COLO829 (cell line): ENCODE measurements at places on chromosomes 5 and 9.

DNA sequence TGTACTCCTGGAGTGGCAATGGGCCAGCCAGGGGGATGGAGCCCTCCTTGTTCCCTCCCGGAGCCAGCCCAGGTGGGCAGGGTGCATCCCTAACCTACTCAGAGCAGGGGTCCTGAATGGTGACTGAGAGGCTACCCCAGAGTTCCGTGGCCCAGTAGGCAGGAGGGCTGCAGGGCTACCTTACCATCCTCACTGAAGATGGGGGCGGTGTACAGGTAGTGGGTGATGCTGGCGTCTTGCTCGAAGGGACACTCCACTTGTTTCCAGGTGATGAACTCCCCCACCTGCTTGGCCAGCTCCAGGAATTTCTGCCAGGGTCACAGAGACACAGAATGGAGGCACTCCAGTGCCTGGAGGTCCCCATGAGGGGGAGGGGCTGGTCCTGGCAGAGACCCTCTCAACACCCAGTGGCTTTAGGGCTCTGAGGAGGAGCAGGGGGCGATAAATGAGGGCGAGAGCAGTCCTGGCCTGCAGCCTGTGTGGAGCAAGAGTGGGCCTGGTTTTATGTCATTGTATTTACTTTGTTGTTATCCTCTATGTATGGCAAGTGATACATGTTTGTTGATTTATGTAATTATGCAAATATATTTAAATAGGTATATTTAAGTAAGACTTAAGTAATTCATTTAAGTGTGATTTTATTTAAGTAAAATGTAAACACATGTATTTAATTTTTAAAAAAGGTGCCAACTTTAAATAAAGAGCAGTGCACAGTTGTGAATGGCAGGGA, 39.9 kb upstream of the RNF130 start:
- no peak for DNase-seq

DNA sequence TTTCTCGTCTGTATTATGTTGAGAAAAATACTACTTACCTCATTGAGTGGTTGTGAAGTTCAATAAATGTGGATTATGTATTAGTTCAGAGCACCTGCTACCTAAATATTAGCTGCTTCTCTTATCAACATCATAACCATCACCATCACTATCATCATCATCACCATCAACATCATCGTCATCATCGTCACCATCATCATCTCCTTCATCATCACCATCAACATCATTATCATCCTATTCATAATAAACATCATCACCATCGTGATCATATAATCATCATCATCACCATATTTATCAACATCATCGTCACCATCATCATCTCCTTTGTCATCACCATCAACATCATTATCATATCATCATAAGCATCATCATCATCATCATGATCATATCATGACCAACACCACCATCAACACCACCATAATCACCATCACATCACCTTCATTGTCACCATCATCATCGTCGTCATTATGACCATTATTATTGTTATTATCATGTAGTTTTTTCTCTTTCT, 181.0 kb upstream of the ADCY2 start:
- DNase-seq = no peak

GRCh38 chr9:133703591-133704399, 34.4 kb downstream of the SARDH start:
- no peak for DNase-seq

GRCh38 chr9:77588271-77588937, 59.7 kb downstream of the GNA14 start:
- peak; percentile 90 for DNase-seq

DNA sequence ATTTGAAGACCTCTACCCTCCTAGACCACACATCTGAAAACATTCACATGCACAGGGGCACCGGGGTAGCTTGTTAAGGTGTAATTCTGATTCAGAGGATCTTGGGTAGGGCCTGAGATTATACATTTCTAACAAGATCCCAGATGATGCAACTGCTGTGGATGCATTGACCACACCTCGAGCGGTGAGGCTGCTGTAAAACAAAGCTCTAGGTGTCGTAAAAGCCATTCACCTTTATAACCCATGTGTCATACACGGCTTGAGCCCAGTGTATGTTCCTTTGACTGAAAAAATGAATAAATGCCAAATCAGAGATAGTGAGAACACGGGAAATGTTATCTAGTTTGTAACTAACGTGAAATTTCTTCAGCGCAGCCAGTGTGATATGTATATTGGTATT, 1578.2 kb upstream of the WWC1 start:
- no peak for DNase-seq

DNA sequence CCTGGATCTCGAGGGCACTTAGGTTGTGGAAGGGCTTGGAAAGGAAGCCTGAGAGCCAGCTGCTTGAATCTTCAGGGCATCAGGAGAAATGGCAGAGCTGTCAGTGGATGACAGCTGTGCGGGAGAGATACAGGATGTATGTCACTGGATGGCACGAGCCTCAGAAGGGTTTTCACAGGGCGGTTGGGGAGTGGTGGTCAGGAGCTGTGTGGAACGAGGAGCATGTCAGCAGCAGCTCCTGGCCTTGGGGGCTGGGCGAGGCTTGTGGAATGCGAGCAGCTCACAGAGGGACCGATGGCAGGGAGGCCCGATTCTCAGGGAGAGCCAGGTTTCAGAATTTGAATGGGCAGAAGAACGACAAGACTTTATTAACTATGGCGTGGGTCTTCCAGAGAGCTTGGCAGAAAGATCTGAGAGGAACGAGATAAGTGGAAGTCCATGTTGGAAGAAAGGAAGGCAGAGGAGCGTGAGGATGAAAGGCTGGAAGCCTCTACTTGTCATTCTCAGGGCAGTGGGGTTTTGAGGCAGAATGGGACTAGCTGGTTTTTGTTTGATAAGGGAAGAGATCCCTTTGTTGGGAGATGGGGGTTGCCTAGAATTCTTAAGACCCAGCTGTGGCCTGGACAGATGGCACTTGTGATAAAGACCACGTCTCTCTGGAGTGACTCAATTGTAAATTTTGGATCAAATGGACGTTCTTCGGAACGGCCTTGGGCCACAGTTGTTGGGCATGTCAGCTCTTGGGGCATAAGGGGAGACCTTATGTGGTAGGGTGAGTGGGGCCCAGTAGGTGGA, 60.3 kb downstream of the SNX30 start:
- no peak for DNase-seq

DNA sequence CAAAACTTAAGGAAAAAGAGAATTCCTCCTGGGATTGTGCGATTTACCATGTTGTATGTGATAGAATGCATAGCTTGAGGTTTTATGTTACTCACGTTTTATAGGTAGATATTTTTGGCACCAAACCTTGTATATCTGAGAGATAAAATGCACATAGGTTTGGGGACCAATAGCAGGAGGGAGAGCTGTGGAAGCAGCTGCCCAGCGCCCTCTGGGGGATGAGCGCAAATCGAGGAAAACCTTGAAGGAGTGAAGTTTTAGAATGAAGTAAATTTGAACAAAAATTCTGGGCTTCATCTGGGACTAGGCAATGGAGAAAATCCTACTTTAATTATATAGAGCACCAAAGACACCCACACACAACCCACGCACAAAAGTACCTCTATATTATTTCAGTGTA, 197.0 kb downstream of the ADCY2 start:
- peak; percentile 1 for DNase-seq

DNA sequence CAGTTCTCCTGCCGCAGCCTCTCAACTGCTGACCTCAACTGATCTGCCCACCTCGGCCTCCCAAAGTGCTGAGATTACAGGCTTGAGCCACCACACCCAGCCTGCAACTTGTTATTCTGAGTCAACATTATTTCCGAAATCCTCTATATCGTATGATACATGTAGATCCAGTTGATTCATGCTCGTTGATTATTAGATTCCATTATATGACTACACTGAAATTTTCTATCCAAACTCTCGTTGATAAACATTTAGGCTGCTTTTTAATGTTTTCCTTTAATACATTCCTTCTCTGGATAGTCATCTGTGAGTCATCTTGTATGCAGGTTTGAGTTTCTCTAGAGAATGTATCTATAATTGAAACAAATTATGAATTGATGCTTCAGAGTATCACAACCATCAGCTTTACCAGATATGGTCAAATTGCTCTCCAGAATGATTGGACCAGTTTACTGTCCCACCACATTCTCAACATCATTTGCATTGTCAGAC, 4.1 kb downstream of the CDK7 start:
- peak; percentile 52 for DNase-seq

- no peak for DNase-seq
Measured at GRCh38 chr5:96338091-96338490, 95.0 kb downstream of the PCSK1 start.

DNA sequence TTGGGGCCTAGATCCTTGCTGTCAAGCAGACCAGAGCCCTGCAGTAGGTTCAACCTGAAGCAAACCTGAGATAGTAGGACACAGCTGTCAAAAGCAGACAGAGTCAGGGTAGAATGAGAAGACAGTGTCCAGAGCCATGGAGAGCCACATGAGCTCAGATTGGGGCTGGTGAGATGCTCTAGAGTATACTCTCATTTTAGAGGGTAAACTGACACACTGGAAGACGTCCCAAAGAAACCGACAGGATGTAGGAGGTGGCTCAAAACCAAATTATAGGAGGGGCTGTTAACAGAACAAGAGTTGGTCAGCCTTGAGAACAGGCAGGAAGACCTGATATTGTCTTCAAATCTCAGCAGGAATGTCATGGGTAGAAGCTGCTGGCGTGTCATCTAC, 11.5 kb downstream of the CCDC69 start:
- no peak for DNase-seq

- DNase-seq = no peak
Measured at GRCh38 chr9:16223074-16223871, 647.2 kb downstream of the BNC2 start.

DNA sequence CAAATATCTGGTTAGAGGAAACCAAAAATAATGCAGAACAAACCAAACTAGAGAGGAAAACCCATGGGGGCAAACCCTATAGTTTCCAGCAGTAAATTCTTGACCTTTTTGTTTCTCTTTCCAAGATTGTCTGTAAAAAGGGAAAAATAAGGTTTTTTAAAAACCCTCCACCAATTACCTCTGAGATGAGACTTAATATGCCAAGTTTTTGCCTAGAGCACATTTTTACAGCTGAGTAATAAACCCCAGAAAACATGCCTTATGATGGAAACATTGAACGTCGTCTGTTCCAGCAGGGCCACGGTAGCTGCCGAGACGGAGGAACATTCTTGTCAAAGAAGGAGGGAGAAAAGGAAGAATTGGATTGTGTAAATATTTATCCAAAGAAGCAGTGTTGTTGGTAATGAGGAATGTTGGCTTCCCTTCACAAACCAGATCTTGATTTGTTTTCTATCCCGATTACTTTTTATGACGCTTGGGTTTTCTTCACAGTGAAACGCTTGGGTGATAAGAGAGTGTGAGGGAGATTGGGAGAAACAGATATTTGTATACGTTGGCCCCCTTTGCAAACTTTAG, 17.3 kb upstream of the MSX2 start:
- DNase-seq = no peak

DNA sequence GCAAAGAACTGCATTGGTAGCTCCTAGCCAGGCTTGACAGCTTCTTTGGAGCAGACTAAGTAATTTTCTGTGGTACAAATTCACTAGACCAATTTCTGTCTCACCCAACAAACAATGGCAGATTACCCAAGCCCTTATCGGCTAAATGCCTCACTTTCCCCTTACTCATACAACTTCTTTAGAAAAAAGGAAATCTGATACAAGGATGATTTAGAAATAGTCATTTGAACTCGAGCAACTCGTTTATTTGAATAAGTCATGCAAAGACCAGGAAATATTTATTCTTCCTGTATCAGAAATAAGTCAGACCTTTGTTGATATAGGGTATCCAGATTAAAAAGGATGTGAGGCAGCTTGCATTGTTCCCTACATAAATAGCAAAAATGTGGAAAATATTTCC, 170.4 kb upstream of the CDH6 start:
- DNase-seq = no peak

DNA sequence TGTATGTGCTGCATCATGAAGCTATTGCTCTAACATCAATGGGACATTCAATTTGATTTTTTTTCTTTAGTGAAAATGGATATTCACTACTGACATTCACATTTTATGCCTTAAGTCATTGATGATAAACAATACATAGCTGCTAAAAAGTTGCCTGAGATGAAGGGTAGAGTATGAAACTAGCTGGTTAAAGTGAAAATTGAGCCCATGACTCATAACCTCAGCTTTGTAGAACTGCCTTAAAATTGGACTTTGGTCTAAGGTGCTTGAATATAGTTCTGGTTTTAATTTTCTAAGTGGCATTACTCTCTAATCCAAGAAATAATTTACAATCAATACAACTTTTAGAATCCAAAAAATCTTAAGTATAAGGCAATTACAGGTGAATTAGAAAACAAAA, 740.4 kb upstream of the RIOK2 start:
- DNase-seq = no peak

DNA sequence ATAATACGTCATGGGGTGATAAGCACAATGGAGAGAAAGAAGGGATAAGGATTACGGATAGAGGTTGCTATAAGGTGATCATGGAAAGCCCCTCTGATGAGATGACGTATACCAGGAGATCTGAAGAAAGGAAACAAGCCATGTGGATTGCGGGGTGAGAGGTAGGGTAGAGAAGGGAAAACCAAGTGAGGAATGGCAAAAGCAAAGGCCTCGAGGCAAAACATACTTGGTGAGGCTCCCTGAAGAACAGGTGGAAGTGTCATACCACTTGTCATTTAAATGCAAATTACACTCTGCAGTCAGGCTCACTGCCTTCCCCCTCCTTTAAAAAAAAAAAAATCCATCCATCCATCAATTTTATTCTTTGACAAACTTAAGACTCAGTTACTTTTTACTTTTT, 420.8 kb downstream of the RAB3C start:
- DNase-seq = no peak

DNA sequence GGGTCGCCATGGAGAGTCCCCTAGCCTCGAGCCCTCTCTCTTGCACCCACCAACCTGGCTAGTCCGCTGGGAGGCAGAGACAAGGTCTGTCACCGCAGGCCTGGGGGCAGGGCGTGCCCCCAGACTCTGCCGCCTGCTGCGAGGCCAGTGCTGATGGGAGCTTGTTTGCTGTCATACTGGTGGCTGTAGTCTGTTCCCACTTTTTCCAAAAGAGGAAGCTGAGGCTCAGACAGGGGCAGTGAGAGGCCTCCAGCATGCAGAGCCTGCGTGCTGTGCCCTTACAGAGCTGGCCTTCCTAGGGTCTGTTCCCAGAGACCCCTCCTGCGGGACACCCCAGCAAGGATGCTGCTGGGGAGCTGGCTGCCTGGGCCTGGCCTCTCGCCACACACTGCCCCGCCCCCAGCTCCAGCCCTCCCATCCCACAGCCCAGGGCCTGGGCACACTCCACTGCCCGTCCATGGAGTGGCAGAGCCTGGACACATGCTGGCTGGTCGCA, 21.0 kb upstream of the SUSD3 start:
- DNase-seq = no peak

DNA sequence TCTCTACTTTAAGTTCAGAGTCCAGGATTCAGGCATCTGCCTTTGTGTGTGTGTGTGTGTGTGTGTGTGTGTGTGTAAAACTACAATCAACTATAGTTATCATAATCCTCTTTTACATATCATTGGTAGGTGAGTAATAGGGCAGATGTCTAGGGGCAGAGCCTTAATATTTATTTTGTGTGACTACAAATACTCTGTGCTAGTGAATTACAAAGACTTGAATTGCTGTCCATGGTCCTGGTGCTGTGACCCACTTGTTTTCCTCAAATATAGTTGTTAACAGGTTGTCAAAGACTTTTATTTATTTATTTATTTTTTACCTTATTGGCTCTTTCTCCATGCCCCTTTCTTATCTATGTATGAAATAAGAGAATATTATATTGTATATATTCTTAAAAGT, 196.8 kb downstream of the ANXA1 start:
- DNase-seq = no peak

- DNase-seq = no peak
Measured at GRCh38 chr9:128091571-128091970, 23.5 kb downstream of the SLC25A25 start.

- DNase-seq = peak; percentile 9
Measured at GRCh38 chr5:128844354-128844923, 120.8 kb upstream of the SLC27A6 start.

GRCh38 chr5:61719124-61719523, 387.1 kb downstream of the ZSWIM6 start:
- DNase-seq = no peak
